ENCODE measurements at places on chromosomes 3 and 15.

- no peak for DNase-seq
Observed at GRCh38 chr3:148714521-148714920, 16.8 kb downstream of the AGTR1 start.

- DNase-seq: no peak
Observed at GRCh38 chr3:195904368-195904767, 4.0 kb downstream of the TNK2 start.

- no peak for DNase-seq
Observed at GRCh38 chr3:162195147-162195546, 698.5 kb downstream of the OTOL1 start.

- DNase-seq: no peak
Observed at GRCh38 chr3:35528728-35529127, 110.6 kb upstream of the ARPP21 start.

GRCh38 chr15:62153228-62153627 is 11.9 kb downstream of the C2CD4B start:
- DNase-seq: no peak

DNA sequence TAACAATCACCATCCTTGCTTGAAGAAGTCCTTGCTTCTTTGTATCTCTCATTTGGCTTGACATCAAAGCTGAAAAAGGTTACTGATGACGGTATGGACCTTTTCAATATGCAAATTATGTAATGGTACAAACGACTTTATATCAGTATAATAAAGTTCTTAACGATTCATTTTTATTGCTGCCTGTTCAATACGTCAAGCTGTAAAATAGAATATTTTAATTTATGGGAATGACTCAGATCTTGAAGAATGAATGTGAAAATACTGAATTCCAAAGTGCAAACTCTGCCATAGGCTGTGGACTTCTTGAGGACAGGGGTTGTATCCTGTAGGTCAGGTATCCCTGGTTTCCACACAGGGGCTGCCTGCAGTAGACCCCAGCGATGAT is 156.2 kb downstream of the PLCL2 start:
- no peak for DNase-seq

DNA sequence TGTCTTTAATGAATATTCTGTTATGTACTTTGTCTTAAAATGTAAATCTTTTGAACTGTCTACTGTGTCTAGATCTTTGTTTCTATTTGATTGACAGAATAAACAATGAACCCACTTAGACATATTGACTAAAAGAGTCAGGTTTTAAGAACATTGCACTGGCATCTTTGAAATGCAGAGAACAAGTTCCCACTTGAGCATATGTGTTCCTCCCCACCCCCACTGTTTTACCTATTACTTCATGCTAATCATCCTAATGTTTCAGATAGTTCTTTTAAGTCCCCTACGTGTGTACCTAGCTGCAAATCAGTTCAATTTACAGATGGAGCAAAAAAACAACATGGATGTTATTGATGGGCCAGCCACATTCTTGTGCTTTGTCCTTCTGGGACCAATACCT is 11.7 kb upstream of the TCF12 start:
- no peak for DNase-seq
